Kidney epithelial cell (primary cell): ENCODE measurements at places on chromosomes 13 and 19.

DNA sequence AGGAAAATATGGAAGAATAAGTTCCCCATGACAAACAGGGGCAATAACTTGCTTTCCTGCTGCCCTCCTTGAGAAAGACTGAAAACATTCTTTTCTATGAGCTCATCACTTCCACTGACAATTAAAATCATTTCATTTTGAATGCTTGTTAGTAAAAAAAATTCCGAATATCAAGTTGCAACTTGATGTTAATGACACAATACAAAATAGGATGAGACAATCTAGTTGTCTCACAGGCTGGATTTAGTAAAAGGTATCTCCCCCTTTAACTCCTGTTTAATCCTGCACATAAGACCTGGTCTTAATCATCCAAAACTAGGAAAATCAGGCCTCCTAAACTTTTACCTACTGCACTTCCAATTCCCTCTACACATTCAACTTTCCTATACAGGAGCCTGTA is 24.7 kb downstream of the IRS2 start:
- no peak for DNase-seq

- no peak for DNase-seq
Observed at GRCh38 chr19:37698216-37698615, 21.3 kb downstream of the ZNF607 start.

GRCh38 chr13:46633416-46633815 is 80.4 kb downstream of the LRCH1 start:
- DNase-seq: peak; percentile 76

GRCh38 chr13:99702687-99703319 is 201.5 kb downstream of the TM9SF2 start:
- no peak for DNase-seq

DNA sequence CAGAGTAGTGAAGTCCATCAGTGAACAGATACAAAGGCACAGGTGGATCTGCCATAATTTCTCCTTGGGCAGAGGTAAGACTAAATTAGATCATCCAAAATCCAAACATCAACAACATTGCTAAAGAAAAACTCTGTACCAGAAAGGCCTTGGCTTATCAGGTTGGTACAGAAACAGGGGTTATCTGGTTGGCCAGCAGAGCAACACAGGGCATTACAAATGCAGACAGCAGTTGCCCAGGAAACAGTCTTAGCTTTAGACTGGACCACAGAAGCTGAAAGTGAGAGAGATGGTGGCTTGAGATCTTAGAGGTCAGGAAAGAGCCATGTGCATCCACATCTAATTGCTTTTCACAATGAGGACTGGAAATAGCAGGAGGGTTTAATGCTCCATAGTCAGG is 26.6 kb upstream of the DGKH start:
- DNase-seq: no peak

DNA sequence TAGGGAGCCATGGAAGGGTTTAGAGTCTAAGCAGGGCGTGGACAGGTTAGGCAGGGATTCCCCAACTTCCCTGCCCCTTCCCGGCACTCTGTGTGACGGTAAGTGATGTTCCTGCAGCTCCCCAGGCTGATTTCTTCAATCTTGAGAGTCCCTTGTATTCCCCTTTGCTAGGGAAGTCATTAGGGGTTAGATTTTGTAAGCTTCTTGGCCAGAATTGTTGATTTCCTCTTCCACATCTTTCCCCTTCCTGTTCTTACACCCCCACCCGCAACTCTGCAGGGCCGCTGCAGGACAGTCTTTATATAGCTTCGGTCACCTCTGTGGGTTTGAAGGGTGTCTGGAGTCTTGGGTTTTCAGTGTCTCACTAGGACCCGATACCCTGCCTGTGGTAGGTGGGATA is 10.6 kb upstream of the ADGRE1 start:
- DNase-seq: no peak

- no peak for DNase-seq
Observed at GRCh38 chr13:100542826-100543156, 45.8 kb downstream of the GGACT start.

DNA sequence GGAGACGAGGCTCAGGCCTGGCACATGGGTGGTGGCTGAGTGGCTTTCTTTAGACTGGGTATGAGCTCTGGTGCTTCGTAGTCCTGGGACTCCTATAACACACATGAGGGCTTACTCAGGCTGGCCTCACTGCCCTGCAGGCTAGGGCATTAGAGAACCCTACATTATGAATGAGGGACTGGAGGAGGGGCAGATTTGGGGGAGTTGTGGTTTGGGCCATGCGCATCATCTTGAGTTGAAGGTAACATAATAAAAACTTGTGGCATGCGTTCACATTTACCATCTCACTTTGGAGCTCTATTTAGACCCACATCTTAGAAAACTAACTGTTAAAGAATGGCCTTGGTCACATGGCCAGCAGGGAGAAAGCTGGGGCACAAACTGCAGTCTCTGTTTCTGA is 54.2 kb downstream of the STARD13 start:
- DNase-seq: no peak

DNA sequence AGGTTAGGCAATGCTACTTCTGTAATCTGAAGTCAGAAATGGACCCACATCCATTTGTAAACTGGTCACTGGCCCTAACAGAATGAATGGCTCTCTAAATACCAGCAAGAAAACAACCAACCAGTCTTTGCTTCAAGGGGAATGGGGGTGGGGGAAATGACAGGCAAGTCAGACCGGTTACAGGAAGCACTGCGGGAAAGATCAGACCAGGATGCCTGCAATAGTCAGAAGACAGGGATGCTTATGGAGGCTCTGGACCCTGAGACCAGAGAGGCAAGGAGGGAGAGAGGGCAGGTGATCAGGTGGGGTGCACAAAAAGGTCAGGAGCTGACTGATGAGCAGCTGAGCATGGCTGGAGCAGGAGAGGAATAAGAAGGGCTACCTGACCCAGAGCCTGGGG is 13.1 kb downstream of the MED26 start:
- no peak for DNase-seq

- no peak for DNase-seq
Observed at GRCh38 chr13:101492251-101492910, 39.9 kb downstream of the ITGBL1 start.

- DNase-seq: no peak
Observed at GRCh38 chr13:80604098-80604497, 263.2 kb upstream of the SPRY2 start.

- DNase-seq: no peak
Observed at GRCh38 chr19:43592800-43593350, 3.1 kb downstream of the IRGQ start.

GRCh38 chr19:7687177-7687576 is 6.5 kb downstream of the TRAPPC5 start:
- DNase-seq: no peak

DNA sequence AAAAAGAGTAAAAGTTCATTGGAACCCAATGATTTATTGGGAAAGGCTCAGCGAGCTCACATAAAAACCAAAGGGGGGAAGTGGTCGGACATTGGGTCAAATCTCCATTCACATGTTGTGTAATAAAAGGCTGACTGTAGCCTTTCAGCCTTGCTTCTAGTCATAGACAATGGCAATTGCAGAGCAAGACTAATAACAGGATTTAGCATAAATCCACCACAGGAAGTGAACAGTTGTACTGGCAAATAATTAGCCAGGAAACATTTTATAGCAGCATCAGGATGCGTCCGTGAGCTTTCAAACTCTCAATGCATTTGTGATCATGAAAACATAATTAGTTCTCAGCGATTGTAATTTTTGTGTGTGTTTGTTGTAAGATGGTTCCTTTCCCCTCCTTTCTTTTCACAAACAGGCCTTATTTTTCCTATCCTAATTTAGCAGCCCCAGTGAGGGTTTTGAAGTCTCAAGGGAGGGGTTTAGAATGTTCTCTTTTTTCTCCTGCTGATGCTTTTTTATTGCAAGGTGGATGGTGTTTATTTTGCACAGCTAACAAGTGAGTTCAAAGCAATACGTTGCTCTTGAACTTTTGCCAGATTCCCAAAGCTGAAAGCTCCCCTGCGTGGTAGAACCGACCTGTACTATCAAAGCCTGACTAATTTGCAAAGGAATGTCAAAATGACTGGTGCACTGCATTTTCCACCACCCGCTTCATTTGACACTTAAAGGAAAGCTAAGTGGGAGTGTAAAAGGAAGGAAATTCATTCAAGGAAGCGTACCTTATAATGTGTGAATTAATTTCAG is 105.6 kb downstream of the SPRY2 start:
- peak; percentile 47 for DNase-seq

GRCh38 chr13:104522235-104523072 is 1456.2 kb upstream of the SLC10A2 start:
- no peak for DNase-seq

DNA sequence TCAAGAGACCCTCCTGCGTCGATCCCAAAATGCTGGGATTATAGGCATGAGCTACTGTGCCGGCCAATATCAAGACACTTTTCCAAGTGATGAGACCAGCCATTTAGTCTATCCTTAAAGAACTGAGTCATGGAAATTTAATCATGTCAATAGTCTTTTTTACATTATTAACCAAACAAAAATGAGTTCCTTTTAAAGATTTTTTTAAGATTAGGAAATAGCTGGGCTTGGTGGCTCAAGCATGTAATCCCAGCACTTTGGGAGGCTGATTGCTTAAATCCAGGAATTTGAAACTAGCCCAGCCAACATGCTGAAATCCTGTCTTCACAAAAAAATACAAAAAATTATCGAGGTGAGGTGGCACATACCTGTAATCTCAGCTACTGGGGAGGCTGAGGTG is 16.7 kb upstream of the ZNF564 start:
- no peak for DNase-seq

DNA sequence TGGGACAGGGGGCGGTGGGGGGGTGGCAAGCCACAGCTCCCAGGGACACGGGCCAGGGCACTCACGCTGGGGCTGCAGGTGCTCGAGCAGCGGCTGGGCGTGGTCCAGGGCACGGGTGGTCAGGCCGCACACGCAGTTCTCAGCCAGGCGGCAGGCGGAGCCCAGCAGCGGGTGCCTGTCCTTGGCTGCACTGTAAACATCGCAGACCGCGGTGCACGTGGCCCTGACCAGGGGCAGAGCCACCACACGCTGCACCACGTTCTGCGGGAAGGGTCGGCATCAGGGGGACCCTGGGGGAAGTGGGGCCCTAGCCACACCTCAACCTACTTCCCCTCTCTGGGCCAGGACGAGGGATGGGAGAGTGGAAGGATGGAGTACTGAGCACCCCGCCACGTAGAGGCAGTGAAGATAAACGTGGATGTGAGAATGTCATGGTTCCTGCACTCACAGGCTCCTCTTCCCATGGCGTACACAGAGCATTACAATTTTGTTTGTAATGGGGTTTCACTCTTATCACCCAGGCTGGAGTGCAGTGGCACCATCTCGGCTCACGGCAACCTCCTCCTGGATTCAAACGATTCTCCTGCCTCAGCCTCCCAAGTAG is 3.4 kb downstream of the PLIN5 start:
- DNase-seq: no peak

- no peak for DNase-seq
Observed at GRCh38 chr19:35712567-35713505, 5.0 kb upstream of the KMT2B start.

- DNase-seq: no peak
Observed at GRCh38 chr19:43595605-43595998, 332 bp downstream of the IRGQ start.
